Iris pigment epithelial cell (primary cell): ENCODE measurements at places on chromosomes 5 and 9.

DNA sequence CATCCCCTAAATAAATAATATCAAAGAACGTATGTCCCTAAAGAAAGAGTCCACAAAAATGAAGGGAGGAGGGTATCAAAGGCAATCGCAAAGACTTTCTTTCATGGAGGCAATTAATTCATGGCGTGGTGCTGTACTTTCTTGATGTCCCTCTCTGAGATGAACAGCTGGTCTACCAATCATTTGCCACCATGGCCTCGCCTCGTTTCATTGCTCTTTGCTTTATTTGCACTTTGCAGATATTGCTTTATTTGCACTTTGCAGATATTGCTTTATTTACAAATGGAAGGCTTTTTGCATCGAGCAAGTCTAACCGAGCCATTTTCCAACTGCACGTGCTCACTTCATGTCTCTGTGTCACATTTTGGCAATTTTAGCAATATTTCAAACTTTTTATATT, 104.0 kb upstream of the PTCH1 start:
- DNase-seq: no peak

DNA sequence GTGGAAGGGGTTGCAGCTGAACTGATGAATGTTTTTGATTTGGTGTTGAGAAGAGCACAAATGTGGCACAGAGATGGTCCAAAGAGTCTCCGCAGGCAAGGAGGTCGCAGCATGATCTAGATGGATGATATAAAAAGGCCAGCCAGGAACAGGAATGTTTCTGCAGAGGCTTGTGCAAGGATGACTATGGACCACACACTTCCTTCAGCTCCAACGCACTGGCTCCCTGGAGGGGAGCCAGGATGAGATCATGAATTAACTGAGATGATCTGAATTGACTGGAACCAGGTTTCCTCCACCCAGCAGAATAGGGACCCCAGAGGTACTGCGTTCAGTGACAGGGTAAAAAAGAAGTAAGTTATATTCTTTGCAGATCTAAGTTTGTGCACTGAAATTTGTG, 89.0 kb downstream of the ARSB start:
- DNase-seq: peak; percentile 86

- no peak for DNase-seq
Observed at GRCh38 chr9:31390403-31391025, 993.9 kb upstream of the ACO1 start.

DNA sequence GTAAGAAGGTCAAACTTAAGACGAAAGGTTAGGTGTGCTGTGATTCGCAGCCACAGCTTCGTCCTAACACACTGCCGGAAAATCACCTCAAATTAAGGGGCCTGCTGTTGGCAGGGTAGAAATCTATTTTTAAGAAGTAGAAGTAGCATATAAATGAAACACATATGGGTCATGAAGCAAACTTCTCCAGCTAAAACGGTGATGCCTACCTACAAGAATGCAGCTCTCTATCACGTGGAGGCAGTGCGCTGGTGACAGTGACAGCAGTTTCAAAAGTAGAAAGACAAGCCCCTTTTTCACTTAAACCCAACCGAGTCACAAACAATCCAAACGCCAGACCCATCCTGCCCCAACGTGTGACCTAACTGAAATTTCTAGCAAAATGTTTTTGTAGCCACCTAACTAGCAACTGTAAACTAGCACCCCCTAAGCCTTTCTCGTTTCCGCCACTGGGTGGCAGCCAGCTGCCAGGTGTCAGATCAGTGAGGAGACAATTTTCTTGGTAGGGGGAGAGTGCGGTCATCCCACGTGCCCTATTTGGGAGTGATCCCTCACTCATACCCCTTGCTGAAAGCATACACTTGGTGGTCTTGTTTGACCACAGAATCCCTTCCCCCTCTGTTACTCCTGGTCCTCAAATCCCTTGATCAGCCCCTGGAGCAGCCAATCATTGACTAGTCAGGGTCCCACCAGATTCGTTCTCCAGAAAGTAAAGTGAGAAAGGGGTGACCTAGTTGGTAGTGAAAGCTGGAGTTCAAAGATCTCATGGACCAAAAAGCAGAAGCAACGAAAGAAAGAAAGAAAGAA, 71.8 kb upstream of the MAMDC2 start:
- peak; percentile 65 for DNase-seq

- no peak for DNase-seq
Observed at GRCh38 chr9:132487980-132488535, 78.0 kb downstream of the CFAP77 start.

DNA sequence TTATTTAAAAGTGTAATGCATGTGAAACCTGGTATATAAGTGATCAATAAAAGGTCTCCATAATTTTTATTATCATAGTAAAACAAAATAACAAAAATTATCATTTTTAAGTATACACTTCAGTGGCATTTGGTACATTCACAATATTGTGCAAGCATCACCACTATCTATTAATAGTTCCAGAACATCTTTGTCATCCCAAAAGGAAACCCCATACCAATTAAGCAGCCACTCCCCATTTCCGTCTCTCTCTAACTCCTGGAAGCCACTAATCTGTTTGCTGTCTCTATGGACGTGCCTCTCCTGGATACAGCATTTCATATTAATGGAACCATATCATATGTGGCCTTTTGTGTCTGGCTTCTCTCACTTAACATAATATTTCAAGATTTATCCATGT, 7.6 kb downstream of the OLFML2A start:
- peak; percentile 60 for DNase-seq

GRCh38 chr5:39523821-39524220, 99.0 kb upstream of the DAB2 start:
- DNase-seq: peak; percentile 83

GRCh38 chr5:117286813-117287212, 712.2 kb upstream of the SEMA6A start:
- DNase-seq: no peak

DNA sequence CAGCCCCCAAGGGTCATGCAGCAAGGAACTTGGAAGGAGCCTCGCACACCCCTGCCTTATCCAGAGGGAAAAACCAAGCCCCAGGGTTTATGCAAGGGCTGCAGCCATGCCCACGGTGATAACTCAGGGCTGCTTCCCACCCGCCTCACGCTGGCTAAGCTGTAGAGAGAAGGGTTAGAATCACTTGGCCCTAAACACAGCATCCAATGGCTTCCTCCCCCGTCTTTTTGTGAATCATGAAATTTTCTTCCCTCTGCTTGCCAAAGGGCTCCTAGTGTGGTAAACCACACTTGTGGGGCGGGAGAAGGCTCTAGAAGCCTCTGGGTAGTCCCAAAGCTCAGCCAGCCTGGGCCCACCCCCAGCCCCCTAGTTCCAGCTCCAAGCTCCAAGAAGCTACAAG, 55.9 kb upstream of the ORM1 start:
- DNase-seq: peak; percentile 30

DNA sequence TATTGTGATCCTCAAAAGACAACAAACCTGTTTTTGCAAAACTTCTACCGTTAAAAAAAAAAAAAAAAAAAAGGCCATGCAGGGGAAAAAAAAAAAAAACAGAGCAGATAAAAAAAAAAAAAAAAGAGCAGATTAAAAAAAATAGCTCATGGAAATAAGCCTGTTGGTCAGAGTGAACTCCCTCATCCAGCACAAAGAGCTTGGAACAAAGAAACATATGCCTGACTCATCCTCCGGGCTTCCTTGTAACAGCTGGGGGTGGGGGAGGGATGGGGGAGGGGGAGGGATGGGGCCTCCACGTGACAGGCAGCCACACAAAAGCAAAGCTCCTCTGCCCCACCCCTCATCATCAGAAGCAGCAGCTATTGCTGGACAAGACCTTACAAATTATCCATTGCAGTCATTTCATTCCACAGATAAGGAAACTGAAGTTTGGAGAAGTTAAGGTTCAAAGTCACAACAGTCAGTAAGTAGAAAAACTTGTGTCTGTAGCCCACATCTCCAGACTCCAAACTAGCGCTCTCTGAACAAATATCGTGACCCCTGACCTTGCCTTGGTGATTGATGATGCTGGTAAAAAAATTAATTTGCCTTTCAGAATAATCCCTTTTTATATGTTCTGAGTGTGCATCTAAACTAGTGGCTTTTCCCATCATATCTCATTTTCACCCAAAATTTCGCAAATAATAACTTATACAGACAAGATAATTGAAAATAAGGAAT, 38.9 kb downstream of the SLC35D2 start:
- DNase-seq: peak; percentile 92

DNA sequence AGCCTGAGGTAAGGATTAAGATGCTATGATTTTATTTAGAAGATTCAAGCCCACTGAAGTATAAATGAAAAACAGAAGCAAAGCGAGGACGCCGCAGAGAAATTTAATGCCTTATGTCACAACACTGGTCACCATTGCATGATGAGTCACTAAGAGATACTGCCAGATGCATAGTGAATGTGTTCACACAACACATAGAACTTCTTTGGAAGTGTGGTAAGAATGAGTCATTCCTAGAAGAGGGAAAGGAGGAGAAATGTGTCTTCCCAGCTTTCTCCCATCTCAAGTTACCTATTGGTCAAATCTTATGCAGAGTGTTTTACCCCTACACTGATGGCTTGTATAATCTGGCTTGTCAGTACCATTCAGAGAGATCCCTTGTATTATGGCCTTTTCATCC, 465.3 kb upstream of the ARRDC3 start:
- peak; percentile 88 for DNase-seq

DNA sequence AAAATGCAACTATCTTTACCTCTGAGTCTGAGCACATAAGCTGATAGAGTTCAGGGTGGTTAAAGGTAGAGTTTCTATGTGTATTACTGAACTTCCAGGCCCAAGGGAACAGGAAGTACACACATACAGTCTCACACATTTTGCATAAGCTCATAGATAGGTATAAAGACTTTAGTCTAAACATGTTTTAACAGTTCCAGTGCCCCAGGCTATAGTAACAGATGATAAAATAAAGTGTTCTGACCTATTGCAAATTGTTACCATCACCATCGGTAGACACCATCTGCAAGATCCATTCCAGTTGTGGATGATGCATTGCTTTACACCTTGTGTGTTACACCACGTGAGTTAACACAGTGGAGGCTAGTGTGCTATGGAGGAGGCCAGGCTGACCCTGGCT, 95.8 kb downstream of the TMEM174 start:
- DNase-seq: no peak

DNA sequence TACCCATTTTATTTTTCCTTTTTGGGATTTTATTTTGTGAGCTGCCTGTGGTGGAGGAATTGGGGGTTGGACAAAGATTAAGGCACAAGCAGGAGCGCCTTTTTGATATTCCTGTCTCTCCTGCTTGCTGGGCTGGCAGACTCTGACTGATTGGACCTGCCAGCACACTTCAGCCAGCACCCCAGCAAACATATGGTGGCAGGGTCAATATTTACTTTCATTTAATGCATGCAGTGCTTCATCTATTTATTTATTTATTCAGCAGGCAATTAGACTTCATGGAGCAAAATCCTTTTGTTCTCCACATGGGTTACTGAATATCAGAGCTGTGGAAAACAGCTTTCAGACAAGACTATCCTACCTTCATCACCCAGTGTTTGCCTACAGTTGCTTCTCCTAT, 48.4 kb upstream of the EPB41L4A start:
- no peak for DNase-seq

- DNase-seq: no peak
Observed at GRCh38 chr5:9482381-9482780, 63.5 kb downstream of the SEMA5A start.

DNA sequence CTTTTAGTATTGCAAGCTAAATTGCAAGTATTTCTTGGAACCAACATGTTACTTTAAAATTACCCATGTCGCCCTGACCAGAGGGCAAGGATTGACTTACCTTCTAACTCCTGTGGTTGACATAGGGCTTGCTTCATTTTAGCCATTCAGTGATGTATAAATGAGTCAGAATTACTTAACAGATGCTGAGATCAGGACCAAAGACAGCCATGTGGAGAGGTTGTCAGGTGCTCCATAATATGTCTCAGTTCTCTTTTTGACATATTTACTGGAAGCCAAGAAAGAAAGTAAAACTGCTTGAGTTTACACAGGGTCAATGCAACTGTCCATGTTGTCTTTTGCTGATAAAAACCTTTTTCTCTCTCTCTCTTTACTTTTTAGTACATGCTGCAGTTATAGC, 33.2 kb downstream of the F2RL2 start:
- DNase-seq: no peak

GRCh38 chr9:126704892-126705766, 91.4 kb downstream of the LMX1B start:
- DNase-seq: peak; percentile 56

- no peak for DNase-seq
Observed at GRCh38 chr9:2338777-2339365, 282.7 kb upstream of the VLDLR start.

- DNase-seq: peak; percentile 37
Observed at GRCh38 chr5:101915554-101915953, 380.5 kb downstream of the SLCO4C1 start.

DNA sequence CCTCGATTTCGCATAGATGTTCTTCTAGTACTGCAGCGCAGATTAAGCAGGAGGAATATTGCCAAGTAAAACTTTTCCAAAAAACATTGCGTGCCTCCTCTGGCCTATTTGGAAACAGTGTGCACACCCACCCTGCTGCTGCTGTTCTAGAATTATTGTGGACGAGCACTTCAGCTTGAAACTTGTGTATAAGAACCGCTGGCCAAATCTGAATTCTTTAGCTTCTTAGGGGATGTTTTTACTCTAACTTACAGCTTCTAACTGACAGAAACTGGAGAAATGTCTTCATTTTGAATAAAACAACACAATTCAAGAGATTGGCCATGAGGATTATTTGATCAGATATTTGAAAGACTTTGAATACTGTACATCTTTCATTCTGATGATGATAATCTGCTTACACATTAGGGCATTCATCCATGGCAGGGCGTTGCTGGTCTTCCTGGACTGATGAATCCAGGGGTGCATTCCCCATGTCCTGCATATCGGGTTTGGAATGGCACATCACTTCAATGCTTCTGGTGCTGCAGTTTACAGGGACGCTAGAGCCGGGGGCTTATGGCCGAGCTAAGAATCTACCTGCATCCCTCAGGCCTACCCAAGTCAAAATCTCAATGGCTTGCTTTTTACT, 6.5 kb downstream of the ADAMTS16 start:
- DNase-seq: no peak

DNA sequence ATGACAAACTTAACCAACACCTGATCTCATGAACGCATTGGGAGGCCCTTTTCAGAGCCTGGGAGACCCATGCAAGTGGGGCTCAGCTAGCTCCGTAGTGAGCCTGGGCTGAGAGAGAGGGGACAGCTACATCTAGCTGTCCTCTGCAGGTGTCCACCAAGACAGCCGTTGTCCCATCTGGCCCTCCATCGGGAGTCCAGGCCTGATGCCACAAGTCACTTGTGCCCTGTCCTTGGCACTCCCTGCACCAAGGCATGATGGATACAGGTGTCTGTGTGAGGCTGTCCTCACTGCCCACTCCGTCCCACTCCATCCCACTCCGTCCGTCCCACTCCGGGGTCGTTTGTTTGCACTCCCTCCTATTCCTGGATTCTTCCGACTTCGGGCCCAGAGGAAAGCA, 2.5 kb upstream of the EDF1 start:
- DNase-seq: no peak

DNA sequence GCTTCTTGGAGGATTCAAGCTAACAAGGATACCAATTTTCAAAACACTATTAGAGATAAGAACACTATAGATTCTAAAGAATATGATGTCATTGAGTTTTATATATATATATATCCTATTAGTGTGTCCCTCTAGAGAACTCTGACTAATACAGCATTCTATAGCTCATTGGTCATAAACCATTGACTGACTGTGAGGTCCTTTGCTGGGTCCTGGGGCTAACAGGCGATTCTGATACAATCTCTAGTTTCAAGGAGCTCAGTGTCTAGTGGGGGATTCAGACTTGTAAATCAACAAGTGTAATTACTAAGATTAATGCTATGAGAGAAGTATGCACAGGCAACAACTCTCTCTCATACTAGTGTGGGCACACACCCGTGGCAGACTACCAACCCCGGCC, 234.5 kb downstream of the DENND1A start:
- peak; percentile 12 for DNase-seq

GRCh38 chr9:36346569-36346968, 53.5 kb downstream of the RNF38 start:
- no peak for DNase-seq
